ENCODE measurements at places on chromosomes 6 and 20.
A peak's percentile ranks its signal among the peaks of the same experiment; 100 is the strongest.

DNA sequence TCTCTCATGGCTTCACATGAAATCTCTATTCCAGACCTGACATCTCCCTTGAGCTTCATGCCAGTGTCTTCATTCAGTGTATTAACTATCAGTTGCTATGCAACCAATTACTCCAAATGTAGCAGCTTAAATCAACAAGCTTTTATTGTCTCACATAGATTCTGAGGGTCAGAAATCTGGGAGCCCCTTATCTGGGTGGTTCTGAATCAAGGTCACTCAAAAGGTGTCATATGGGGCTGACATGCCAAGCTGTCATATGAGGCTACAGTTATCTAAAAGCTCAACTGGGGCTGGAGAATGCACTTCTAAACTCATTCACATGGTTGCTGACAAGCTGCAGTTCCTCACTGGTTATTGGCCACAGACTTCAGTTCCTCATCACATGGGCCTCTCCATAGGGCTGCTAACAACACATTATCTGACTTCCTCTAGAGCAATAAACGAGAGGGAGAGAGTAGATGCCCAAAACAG lies 7.3 kb upstream of the CGA start:
- DNase-seq: no peak

DNA sequence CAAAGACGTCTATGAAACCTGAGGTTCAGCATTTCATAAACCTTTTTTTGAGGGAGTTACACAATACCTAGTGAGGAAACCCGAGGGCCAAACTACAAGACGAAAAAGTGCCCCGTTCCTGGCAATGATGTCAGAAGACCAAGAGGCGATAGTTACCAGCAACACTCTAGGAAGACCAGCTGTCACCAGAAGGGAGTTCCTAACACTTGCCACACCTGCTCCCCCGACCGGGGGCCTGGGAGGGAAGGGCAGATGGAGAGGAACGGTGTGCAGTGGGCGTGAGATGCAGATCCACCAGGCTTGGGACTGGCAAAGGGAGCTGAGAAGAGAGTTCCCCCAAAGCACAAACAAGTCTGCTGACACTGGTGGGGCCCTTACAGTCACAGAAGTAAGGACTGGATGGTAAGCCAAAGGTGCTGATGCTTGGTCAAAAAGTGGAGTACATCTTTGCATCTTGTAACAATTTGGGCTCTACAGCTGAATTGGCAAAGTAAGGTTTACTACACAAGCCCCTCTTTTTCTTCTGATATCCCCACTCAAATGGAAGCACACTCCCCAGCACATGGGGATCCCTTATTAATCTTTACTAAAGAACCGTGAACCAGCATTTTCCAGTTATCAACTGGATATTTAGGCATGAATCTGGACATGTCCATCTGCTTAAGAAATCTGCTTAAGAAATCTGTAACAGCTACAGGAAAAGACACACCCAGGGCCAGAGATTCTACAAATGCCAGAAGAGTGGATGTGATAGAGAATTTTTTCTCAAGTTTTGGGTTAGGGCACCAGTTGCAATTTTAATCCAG lies 38.5 kb downstream of the PANK2 start:
- no peak for DNase-seq

- DNase-seq: no peak
Observed at GRCh38 chr6:67757465-67758033, 877.5 kb upstream of the ADGRB3 start.

DNA sequence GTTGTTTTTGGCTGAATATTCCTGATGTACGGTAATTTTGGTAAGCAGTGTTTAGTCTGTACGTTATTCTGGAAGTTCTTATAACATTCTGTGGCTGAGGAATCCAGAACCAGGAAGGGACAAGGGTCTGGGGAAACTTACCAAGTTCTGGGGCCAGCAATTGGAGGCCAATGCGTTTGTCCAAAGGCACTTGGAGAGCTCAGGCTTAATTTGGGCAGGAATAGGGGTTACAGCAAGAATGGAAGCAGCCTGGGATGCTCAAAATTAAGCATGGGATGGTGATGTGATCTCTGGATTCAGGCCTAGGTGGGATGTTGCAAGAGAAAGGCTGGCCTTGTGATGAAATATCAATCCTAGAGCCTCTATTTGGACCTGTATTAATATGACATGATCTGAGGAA lies 235.2 kb upstream of the NOX3 start:
- no peak for DNase-seq

DNA sequence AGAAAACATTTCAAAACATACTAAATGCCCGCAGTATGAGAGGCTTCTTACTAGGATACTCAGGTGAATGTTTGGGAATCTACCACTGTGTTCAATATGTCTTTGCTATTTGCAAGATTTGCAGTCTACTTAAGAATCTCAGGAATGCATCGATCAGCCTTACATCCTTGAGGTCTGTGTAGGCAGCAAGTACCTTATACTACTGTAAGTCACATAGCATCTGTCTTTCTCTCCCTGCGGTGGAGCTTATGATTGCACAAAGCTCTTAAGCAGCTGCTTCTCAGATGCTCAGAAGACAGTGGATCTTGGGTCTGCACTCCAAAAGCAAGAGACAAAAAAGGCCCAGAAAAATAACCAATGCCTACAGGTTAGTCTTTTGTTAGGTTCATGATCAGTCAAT lies 21.4 kb downstream of the PCSK2 start:
- DNase-seq: no peak

GRCh38 chr6:20709451-20709850 lies 175.2 kb downstream of the CDKAL1 start:
- DNase-seq: no peak

DNA sequence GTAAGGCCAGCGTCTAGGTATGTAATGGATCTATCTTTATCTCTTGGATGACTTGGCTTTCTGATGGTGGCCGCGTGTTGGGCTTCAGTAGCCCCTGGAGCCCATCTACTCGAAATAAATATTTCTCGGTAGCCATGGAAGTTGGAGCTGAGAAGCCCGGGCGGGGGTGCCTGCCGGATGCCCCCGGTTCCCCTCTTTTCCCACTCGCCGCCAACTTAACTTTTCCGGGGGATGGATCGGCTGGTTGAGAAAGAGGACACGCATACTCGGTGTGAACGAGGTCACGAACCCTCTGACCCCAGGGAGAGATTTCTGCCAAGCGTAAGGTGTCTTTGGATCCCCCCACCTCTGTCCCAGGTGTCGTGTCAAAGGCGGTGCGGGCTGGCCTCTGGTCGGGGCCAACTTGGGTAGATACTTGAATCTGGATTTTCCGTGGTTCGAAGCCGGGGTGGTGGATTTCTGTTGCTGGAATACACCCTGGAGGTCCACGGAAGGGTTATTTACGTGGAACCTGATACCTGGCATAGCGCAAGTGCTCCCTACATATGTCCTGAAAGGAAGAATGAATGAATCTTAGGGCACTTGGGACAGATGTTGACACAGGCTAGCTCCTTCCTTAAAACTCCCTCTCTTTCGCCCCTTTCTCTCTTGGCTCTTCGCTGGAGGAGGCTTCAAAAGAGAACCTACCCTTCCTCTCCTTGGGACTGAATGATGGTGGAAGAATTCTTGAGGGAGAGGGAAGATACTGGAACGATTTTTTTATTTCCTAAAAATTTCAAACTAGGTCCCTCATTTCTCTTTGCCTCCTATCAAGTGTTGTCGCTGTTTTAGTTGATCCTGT lies 996 bp downstream of the DOK5 start:
- DNase-seq: no peak

GRCh38 chr6:53214172-53214571 lies 65.5 kb upstream of the GCM1 start:
- DNase-seq: no peak

GRCh38 chr6:317448-318144 lies 25.3 kb downstream of the DUSP22 start:
- DNase-seq: no peak

- no peak for DNase-seq
Observed at GRCh38 chr6:56904068-56904467, 50.8 kb upstream of the BEND6 start.

- no peak for DNase-seq
Observed at GRCh38 chr6:53646606-53647005, 18.9 kb downstream of the KLHL31 start.

GRCh38 chr6:1629316-1629715 lies 19.6 kb downstream of the FOXC1 start:
- DNase-seq: no peak

- no peak for DNase-seq
Observed at GRCh38 chr20:64246616-64247306, 8.8 kb upstream of the PCMTD2 start.

- DNase-seq: no peak
Observed at GRCh38 chr6:38498805-38499445, 140.8 kb downstream of the BTBD9 start.

DNA sequence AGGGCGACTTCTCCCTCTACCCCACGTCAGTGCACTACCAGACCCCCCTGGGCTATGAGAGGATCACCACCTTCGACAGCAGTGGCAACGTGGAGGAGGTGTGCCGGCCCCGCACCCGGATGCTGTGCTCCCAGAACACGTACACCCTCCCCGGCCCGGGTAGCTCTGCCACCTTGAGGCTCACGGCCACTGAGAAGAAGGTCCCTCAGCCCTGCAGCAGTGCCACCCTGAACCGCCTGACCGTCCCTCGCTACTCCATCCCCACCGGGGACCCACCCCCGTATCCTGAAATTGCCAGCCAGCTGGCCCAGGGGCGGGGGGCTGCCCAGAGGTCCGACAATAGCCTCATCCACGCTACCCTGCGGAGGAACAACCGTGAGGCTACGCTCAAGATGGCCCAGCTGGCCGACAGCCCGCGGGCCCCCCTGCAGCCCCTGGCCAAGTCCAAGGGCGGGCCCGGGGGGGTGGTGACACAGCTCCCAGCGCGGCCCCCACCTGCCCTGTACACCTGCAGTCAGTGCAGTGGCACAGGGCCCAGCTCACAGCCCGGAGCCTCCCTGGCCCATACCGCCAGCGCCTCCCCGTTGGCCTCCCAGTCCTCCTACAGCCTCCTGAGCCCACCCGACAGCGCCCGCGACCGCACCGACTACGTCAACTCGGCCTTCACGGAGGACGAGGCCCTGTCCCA lies 57.5 kb upstream of the TMEM181 start:
- no peak for DNase-seq

GRCh38 chr6:27065183-27065582 lies 182.3 kb upstream of the PRSS16 start:
- no peak for DNase-seq

GRCh38 chr6:63598049-63599036 lies 26.1 kb downstream of the LOC128125822 start:
- peak; percentile 83 for DNase-seq

- no peak for DNase-seq
Observed at GRCh38 chr20:61753316-61753942, 312.3 kb downstream of the TAF4 start.

GRCh38 chr6:44898296-44898930 lies 429.7 kb upstream of the RUNX2 start:
- DNase-seq: no peak

GRCh38 chr6:134632024-134632423 lies 314.1 kb upstream of the SGK1 start:
- DNase-seq: no peak

GRCh38 chr6:168507297-168507696 lies 66.3 kb downstream of the SMOC2 start:
- DNase-seq: no peak

DNA sequence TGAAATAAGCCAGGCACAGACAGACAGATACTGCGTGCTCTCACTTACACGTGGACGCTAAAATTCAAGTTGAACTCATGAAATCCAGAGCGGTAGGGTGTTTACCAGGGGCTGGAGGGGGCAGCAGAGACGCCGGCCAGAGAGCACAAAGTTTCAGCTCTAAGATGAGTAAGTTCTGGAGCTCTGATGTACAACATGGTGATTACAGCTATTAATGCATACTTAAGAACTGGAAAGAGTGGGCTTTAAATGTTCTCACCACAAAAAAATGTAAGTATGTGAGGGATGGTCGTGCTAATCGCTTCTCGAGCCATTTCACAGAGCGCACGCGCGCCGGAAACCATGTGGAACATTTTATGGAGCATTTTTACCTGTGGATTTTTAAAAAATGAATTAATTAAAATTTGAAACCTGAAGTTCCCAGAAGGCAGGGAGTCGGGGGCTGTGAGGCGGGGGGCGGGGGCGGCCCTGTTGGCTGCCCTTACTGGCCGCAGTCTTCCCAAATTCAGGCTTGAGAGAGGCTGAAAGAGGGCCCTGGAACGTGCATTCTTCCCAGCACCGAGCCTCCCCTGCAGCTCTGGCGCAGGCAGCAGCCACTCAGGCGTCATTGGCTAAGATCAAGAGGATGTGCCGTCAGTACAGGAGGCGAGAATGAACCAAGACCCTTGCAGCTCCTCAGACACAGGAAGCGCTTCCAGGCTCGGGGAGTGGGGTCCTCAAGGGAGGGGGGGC lies 8.5 kb upstream of the SLCO4A1 start:
- no peak for DNase-seq

DNA sequence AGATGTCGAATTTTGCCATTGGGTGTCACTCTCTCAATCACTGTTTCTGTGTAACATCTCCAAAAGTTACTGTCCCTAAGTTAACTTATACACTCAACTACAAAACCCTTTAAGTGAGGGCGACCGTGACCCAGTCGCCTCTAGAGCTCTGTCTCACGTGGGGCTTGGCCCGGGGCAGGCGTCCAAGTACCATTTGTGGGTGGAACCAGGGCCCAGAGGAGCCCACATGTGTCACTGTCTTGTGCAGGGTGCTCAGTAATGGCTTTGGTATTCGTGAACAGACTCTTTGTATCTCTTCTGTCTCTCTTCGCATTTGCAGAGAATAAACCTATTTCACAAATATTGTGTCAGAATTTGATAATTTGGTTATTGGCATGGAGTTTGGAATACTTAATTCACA lies 109.9 kb upstream of the THBS2 start:
- no peak for DNase-seq

- no peak for DNase-seq
Observed at GRCh38 chr20:50848846-50849673, 54.2 kb downstream of the BCAS4 start.

DNA sequence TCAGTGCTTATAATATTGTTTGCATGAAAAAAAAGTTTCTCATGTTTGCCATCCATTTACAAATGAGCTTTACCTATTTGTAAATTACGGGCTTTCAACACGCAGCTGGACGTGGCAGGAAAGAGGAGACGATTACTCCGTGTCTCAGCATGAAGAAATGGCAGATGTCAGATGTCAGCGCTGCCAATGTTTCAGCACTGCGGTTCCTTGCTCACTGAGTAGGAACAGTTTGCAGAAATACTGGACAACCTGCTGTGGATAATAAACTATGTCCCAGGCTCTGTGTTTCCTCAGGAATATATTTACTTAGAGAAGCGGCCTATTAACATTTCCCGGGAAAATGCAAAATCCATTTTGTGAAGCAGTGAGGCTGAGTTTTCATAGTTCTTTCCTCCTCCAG lies 22.7 kb downstream of the RAMACL start:
- no peak for DNase-seq

- DNase-seq: no peak
Observed at GRCh38 chr6:1868561-1869261, 259.0 kb downstream of the FOXC1 start.

GRCh38 chr6:108133594-108134179 lies 32.1 kb upstream of the NR2E1 start:
- no peak for DNase-seq

- DNase-seq: no peak
Observed at GRCh38 chr6:10434235-10434634, 19.4 kb upstream of the TFAP2A start.

All from CD4-positive, alpha-beta T cell treated with Interleukin-15 for 4 hours (primary cell).